ENCODE measurements at places on chromosomes 7 and 10.

DNA sequence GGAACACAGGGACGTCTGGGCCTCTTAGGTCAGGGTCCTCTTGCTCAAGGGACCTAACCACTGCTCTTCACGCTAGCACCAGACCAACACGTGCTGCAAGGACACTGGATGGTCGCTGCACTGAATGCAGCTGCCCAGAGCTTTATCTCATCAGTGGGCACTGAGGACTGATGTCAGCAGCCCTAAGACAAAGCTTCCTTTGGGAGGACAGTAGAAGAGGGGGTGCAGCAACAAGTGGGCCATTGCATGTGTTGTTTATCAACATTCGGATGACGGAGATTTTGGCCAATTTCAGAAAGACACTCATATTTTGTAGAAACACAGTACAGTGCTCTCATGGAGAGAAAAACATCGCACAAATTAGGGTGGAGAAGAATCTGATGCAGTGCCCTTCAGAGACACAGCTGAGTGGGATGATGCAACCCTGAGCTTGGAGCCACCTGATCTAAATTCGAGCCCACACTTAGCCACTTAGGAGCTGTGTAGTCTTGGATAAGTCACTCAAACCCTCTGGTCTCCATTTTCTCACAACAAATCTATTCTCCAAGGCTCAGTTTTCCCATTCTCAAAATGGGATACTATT is 1.7 kb downstream of the OPALIN start:
- DNase-seq = no peak

DNA sequence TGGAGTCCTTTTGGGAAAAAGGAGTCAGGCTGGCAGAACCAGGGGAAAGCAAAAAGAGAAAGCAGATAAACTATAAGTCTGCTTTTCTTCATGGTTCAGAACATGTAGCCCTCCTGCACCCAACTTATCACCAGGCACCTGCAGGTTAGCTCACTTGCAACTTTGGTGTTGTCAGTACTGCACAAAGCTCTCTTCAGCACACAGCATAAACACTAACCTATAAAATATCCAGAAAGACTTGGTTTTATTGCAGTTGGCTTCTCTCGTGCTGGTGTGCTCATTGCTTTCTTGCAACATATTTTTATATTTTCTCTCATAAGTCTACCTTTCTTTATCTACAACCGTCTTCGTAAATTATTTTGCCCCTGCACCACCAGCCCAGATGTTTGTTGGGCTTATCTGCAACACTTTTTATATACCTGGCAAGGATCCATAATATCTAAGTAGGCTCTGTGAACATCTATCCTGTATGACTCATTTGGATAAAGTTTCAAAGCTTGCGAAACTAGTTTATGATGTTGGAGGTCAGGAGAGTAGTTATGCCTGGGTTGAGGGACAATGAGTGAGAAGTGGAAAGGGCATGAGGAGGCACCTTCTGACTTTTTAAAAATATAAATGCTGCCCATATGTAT is 164.6 kb downstream of the ANKRD30A start:
- DNase-seq = no peak

DNA sequence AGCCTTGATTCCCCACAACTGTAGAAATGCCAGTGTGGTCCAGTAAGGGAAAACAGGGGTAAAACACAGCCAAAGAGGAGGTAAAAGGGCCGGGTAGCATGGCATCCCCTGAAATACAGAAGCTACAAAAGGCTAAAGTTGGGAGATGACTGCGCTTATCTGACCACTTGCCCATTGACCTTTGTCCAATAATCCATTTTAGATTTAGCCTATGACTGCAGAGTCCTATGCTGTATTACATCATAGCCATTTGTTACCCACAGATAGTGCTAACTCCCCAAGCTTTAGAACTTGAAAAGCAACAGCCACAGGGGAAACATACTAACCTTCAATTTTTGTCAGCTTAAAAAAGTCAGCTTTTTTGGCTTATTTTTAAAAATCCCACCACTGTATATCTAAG is 26.2 kb downstream of the MTPN start:
- no peak for DNase-seq

GRCh38 chr10:92103376-92104090 is 180.0 kb downstream of the BTAF1 start:
- DNase-seq = no peak

DNA sequence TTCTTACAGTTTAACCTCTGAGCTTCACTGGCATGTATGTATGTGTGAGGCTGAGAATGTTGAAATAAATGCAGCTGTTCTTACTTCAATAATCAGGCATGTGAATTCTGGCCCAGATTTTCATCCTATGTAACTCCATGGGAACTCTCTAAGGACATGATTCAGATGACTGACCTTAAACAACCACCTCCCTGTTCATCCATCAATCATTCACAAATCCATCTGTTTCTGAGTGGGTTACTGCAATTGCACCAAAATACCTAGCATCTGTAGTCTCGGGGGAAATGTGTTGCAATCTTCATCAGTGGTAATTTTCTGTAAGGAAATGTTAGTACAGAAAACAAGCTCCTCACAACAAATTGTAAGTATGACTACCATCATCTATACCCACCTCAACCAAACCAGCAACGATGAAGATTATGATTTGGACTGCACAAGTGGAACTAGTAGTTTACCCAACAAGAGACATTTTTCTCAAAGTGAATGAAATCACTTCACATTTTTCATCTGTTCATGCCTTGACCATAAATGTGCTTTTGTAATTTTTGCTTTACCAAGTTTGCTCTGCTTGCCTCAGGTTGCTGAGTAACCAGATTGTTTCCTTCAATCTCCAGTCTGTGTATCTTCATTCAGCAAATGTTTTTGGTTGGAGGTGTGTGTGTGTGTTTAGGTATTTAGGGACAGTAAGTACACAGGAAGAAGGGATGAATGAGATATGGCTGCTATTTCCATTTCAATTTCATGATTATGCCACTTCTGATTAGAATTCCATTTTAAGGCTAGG is 65.7 kb upstream of the FZD8 start:
- DNase-seq = no peak

DNA sequence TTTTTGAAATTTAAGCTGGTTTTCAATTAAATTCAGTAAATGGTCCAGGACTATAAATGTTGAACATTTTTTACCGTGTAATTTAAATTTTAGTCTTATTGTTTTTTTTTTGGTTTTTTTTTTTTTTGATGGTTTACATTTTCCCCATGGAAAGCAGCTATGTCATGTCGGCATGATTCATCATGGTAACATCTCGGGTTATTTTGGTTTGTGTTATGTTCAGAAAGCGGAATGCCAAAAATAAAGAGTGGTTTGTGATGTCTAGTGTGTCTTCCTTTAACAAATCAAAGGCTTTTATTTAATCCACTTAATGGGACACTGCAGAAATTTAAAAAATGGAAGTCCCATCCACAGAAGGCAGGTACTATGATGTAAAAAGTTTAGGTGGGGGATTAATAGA is 58.5 kb downstream of the TRUB1 start:
- DNase-seq = no peak

DNA sequence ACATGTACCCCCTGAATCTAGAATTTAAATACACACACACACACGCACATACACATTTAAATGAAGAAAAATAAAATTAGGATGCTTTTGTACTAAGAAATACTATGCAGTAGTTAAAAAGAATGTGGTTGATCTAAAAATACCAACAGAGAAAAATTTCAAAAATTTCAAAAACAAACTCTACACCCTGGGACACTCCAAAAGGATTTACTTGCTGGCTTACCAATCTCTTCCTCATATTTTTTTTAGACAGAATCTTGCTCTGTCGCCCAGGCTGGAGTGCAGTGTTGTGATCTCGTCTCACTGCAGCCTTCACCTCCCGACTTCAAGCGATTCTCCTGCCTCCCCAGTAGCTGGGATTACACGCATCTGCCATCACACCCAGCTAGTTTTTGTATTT is 80.9 kb downstream of the HIP1 start:
- DNase-seq = no peak

GRCh38 chr7:232410-233248 is 40.3 kb downstream of the FAM20C start:
- DNase-seq = no peak

- no peak for DNase-seq
These were observed 95.8 kb downstream of the MYO3A start for GRCh38 chr10:26029858-26030257.

Measured in stimulated activated naive CD8-positive, alpha-beta T cell treated with anti-CD3 and anti-CD28 coated beads, Interleukin-15, Interleukin-2, amounts not matched to agents 100 U/mL and 50 U/mL, for 24 hours (primary cell).